DMS79 treated with DMSO at 0.1 percent for 48 hours (cell line): ENCODE measurements at places on chromosomes 5 and 9.

GRCh38 chr5:19626211-19626610 is 361.8 kb downstream of the CDH18 start:
- no peak for DNase-seq

- DNase-seq = no peak
Observed at GRCh38 chr5:157290156-157290980, 24.4 kb downstream of the CYFIP2 start.

DNA sequence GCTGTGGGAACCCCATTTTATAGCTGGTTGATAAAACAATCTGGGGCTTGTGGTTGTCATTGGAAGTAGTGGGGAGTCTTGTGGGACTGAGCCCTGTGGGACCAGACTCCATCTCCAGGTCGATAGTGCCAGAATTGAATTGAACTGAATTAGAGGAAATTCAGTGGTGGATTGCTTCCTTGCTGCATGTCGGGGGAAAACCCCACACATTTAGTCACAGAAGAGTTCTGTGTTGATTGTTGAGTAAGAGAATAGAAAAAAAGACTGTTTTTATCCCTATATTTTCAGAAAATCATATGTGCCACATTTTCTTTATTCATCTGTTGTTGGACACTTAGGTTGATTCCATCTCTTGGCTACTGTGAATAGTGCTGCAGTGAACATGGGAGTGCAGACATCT is 209.7 kb downstream of the ARHGEF28 start:
- DNase-seq = no peak

DNA sequence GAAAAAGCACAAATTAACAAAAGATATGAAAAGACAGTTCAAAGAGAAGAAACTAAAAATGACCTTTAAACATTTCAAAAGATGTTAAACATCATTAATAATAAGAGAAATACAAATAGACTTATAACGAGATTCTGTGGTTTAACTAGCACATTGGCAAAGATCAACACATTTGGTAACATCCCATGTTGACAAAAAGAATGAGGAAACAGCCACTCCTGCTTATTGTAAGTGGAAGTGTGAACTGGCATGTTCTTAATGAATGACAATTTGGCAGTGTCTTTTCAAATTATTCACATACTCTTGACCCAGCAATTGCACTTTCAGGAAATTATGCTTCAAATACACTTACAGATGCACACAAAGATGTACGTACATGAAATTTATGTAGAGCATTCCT is 176.3 kb downstream of the TLE1 start:
- no peak for DNase-seq

- no peak for DNase-seq
Observed at GRCh38 chr5:157485811-157486210, 25.8 kb downstream of the NIPAL4 start.

DNA sequence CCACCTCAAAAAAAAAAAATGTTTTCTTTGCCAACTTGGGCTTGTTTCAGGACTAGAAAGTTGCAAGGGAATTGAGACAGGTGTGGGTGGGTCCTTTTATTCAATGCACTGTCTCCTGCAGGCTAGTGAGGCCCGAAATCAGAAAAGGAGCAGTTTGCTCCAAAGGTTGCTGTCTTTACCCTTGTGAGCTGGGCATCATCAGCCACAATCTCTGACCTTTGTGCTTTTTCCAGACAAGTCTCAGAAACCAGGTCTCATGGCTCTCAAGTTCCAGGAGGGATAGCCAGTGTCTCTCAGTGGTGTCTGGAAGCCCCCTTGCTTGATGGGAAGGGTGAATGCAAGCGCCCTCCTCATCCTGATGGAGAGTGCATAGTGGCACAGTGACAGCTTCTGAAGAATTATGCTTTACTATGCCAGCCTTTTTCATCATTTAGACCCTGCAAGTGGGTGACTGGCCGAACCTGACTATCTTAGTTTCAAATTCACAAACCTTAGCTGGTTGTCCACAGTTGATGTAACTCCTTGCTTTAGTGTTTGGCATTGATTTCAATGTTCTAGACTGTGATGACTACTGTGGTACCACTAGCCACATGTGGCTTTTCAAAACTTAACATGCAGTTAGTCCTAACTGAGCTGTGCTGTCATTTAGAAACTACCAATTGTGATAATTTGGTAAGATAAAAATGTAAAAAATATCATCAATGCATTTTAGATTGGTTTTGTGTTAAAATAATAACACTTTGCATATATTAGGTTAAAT is 468.6 kb downstream of the GADD45G start:
- DNase-seq = no peak
